ENCODE measurements at places on chromosomes 3 and 15.

DNA sequence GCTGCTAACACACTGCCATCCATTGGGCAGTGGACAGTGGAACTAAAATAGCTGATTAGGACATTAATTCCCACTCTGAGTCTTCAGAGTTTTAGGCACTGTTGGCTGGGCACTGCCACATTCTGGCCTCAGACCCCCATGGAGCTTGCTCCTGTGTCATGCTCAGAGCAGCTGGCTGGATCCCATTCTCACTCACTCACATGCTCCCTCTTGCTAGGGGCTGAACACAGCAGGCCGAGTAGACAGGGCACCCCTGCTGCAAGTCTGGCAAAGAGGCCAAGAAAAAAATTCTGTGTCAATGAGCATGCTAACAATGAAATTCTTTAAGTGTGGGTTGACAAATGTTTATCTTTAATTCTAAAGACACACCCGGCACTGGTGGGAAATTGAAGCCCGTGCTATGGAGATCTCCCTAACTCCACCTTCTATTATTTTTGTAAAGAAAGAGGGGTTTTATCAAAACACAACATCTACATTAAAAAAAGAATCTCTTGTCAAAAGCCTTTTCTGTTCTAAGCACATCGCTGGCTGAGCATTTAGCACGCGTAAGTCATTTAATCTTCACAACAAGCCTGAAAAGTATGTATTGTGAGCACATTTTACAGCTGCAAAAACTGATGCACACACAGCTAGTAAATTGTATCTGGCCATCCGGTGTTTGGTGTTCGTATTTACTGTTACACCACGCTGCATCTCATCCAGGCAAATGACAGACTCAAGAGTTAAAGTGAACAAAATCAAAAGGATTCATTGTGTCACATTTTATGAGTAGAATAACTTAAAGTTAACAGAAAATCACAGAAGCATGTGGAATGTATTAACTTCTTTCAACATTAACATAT is 362.1 kb downstream of the PLOD2 start:
- DNase-seq: no peak

- peak; percentile 93 for DNase-seq
Measured at GRCh38 chr15:90320062-90320884, 31.8 kb upstream of the ZNF774 start.

DNA sequence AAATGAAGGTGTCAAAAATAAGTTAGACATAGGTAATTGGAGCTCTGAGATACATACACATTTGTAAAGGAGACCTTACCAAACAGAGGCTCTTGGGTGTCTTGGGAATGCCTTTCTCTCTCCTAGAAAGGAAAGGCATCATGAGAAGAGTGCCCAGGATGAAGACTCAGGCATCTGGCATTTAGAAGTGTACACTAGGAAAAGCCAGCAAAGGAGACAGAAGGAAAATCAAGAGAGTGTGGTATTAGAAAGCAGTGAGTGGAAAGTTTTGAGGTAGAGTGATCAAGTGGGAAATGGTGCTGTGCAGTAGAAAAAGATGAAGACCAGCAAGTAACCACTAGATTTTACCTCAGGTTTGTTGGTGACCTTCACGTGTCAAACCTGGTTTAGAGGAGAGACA is 16.1 kb downstream of the UBE2E1 start:
- no peak for DNase-seq

- DNase-seq: no peak
Measured at GRCh38 chr3:49217688-49218470, 46.5 kb downstream of the KLHDC8B start.

- no peak for DNase-seq
Measured at GRCh38 chr3:176959867-176960266, 237.4 kb downstream of the TBL1XR1 start.
